ENCODE measurements at places on chromosomes 4 and X.
A peak's percentile ranks its signal among the peaks of the same experiment; 100 is the strongest.

DNA sequence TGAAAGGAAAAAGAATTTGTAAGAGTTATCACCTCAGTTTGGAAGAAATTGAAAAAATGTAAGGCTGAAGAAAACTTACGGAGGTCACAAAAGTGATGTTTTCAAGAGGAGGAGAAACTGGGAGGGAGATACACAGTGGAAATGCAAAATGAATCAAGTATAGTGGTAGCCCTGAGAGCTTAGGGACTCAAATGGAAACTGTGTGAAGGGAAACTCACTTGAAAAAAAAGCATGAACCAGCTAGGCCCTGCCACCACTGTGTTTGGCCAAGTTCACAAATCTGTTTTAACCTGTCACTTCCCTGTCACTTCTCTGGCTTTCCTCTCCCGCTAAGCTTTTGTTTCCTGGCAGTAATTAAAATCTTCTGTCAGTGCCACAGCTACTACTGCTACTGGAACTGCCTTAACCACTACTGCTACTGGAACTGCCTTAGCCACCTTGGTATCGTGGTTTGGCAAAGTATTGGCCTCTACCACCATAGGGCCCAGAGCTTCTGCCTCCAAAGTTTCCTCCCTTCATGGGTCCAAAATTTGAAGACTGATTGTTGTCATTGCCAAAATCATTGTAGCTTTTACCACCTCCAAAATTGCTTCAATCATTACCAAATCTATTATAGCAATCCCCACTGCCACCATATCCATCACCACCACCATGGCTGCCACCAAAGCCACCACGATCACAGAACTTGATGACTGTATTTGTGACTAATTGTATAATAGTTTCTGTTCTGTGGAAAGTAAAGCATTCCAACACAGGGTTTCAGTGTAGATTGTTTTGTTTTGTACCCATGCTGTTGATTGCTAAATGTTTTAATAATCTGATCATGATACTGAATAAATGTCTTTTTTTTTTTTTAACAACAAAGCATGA, 41.5 kb downstream of the SMARCA5 start:
- no peak for DNase-seq

GRCh38 chr4:53694666-53695065, 103.4 kb upstream of the LNX1 start:
- DNase-seq = no peak

GRCh38 chrX:30230395-30230794, at the start of gene MAGEB3:
Gene MAGEB3, plus strand, starts transcription at chrX:30230657. Its CDS starts 5,268 bp downstream, at chrX:30235925.
- no peak for DNase-seq

- DNase-seq = peak; percentile 96
Observed at GRCh38 chr4:26197018-26197779, 123.6 kb upstream of the RBPJ start.

GRCh38 chr4:152954741-152955140, 18.6 kb downstream of the FHDC1 start:
- DNase-seq = no peak

- DNase-seq = no peak
Observed at GRCh38 chrX:41858161-41858775, 65.1 kb downstream of the CASK start.

DNA sequence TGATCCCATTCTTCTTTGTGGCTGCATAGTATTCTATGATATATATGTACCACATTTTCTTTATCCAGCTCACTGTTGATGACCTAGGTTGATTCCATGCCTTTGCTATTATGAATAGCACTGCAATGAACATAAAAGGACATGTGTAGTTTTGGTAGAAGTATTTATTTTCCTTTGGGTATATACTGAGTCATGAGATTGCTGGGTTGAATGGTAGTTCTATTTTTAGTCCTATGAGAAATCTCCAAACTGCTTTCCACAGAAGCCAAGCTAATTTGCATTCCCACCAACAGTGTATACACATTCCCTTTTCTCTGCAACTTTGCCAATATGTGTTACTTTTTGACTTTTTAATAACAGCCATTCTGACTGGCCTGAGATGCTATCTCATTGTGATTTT, 278.3 kb downstream of the PCDH18 start:
- no peak for DNase-seq

DNA sequence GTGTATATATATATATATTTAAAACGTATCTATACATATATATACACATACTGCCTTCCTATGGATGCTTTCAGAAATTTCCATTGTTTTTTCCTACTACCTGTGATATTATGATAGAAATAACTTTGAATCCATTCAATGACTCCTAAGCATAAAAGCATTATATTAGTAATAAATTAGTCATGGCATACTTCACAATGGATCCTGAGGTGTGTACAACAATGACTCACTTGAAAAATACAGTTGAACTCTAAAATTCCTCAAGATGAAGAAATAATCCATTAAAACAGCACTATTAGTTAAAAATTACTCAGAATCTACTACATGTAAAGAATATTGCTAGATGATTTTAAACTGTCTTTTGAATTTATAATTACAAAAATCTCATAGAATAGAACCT, 201.1 kb downstream of the STPG2 start:
- DNase-seq = no peak

DNA sequence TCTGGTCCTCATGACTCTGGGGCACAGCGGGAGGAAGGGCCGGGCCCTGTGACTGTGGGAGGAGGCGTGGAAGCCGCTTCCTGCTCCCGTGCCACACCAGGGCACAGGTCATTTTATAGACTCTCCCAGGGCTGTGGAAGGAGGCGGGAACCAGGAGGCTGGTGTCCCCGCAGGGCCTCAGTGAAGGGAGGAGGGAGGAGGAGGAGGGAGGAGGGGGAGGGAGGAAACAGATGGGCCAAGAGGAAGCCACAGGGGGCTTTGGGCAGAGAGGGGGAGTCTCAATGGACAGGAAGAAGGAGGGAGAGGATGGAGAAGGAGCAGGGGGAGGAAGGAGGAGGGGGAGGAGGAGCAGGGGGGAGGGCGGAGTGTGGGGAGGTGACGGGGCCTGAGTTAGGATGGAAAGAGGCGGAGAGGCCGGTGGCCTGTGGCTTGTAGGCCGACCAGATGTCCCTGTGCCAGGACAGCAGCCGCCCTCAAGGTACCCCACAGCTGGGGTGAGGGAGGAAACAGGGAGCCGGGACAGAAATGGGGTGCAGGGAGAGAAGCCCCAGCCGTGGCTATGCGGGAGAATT, 6.2 kb upstream of the PLCXD1 start:
- no peak for DNase-seq

- DNase-seq = no peak
Observed at GRCh38 chr4:70158576-70158975, 4.5 kb downstream of the PRR27 start.

- no peak for DNase-seq
Observed at GRCh38 chr4:185811509-185812364, at the start of gene SORBS2. Gene SORBS2, minus strand, starts transcription at chr4:185812194. Its CDS starts 121,623 bp downstream, at chr4:185690571.

- DNase-seq = no peak
Observed at GRCh38 chrX:12269484-12269883, 131.2 kb downstream of the FRMPD4 start.

DNA sequence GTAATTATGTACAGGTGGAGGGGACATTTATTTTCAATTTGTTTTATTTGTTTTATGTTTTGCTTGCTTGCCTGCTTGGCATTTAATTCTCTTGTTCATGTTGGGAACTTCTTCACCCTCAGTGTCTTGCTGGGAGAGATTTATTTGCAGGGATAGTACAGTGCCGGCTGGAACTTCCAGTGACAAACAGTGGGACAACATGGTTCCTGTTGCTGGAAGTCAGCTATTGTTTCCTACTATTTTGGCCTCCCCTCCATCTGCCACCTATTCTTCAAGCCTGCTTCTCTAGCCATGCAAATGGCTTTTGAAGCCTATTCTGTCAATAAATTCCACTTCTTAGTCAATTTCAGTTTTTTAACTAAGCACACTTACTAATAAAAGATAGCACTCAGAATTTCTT, 105.4 kb upstream of the BANK1 start:
- no peak for DNase-seq
